SK-N-SH treated with all-trans-retinoic acid at 6 μM for 48 hours (cell line): ENCODE measurements at places on chromosomes 7 and 10.

GRCh38 chr10:18658271-18659124 is 733 bp upstream of the ARL5B start:
- peak; percentile 4 for ATAC-seq

DNA sequence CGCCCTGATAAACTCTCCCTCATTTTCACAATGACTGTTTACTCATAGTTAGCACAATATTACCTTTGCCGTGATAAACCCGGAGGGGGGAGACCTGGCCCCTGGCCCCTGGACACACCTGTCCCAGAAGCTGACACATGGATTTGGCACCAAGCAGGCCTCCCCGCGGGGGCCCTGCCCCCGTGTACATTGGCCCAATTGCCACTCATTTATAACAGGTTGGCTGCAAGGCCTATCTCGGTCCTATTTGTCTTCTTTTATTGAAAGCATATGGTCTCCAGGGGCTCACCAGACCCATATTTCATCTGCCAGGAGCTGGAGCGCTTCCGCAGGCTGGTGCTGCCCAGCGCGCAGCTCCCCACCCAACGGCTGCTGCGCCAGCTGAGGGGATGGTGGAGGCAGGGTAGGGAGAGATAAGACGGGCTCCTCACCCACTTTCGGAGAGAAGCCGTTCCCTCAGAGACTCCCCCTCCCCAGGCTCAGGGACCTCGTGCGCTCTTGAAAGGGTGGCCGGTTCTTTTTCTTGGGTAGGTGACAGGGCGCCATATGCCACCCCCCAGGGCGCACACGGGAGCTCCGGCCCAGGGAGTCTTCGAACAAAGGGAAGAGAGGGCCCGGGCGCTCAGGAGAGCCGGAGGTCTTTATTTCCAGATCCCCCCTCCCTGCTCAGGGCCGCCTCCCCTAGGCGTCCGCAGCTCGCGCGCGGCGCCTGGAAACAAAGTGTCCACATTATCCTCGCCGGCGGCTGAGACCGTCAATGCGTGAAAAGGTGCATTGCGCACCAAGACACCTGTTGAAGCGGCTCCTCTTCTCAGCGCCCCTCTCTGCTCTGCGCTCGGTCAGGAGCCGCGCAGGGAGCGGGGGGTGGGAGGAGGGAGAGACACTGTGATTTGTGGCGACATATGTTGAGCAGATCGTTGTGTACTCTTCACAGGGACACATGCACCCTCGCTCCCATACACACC is 4.3 kb upstream of the NEUROG3 start:
- no peak for ATAC-seq

- no peak for ATAC-seq
These were observed 8.5 kb downstream of the KCNMA1 start for GRCh38 chr10:77628906-77629730.

DNA sequence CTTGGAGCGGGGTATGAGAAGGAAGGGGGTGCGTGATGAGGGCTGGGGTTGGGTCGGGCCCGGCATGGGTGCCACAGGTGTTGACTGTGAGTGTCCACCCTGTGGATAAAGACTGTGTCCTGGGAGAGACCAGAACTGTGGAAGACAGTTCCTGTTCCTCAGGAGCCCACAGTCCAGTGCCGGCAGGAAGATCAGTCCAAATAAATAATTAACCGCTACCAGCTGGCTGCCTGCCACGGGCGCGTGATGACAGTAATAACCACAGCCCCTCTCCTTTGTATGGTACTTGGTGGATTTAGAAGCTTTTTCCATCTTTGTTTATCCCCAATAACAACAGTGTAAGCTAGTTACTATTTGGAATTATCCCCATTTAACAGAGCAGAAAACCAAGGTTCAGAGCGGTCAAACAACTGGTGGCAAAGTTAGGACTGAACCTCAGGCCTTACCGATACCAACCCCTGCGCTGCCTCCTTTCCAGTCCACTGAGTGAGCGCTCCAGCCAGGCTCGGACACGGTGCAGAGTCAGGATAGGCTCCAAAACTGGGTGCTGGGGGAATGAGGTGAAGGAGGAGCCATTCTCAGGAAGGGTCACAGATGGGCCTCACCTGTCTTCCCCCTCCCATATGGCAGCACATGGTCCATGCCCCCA is 5.1 kb downstream of the ZMIZ1 start:
- no peak for ATAC-seq
